ENCODE measurements at places on chromosomes 3 and 15.

DNA sequence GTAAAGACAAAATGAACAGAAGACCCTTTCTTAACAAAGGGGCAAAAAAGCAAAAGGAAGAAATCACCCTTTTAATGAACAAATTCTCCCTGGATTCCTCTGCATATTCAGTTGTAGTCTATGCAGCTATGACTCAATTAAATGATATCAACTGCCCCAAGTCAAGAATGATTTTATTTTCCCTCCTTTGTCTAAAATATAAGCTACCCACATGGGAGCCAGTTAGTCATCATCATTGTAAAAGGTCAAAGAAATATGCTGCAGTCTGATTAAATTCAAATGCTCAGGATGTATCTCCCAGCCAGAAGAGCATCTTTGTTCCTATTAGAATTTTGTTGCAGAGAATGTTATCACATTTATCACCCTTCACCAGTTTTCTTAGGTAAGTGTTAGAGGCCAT lies 84.0 kb downstream of the SST start:
- no peak for DNase-seq

DNA sequence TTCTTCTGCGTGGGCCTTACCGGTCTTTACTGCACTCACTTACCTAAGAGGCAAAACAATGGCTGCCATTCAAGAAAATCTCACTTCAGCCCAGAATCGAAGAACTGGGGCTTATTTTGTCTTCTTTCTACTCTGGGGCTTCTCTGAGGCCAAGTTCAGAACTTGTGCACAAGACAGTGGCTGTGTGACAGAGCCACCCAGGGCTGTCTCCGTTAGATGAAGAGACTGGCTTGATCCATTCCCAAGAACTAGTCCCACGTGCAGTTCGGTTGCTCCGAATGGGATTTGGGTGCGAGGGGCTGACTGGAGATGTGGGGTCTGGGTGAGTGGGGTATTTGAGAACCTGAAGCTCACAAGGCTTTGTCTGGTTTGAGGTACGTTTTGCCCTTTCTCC lies 795 bp upstream of the TCF12 start:
- DNase-seq, result peak; percentile 12

- DNase-seq, result no peak
Measured at GRCh38 chr3:9169956-9170850, 79.2 kb downstream of the SRGAP3 start.

GRCh38 chr15:33551860-33552259 lies 241.1 kb downstream of the RYR3 start:
- DNase-seq, result no peak

DNA sequence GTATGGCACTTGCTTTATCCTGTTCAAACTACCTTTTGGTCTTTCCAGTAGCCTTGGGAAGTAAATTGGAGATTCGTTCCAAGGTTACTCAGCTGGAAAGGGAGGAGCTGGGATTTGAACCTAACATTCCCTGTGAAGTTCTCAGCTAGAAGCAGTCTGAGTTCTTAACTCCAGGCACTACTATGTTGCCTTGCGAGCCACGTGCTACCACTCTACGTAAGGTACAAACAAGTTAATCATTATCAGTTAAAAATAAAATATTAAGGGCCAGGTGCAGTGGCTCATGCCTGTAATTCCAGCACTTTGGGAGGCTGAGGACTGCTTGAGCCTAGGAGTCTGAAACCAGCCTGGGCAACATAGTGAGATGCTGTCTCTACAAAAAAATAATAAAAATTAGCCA lies 30.7 kb upstream of the CDCP1 start:
- DNase-seq, result no peak

- DNase-seq, result no peak
Measured at GRCh38 chr3:63030666-63031065, 155.4 kb upstream of the CADPS start.

GRCh38 chr3:110494093-110494490 lies 577.5 kb upstream of the NECTIN3 start:
- no peak for DNase-seq

- DNase-seq, result no peak
Measured at GRCh38 chr3:31891876-31892455, 89.1 kb downstream of the OSBPL10 start.

DNA sequence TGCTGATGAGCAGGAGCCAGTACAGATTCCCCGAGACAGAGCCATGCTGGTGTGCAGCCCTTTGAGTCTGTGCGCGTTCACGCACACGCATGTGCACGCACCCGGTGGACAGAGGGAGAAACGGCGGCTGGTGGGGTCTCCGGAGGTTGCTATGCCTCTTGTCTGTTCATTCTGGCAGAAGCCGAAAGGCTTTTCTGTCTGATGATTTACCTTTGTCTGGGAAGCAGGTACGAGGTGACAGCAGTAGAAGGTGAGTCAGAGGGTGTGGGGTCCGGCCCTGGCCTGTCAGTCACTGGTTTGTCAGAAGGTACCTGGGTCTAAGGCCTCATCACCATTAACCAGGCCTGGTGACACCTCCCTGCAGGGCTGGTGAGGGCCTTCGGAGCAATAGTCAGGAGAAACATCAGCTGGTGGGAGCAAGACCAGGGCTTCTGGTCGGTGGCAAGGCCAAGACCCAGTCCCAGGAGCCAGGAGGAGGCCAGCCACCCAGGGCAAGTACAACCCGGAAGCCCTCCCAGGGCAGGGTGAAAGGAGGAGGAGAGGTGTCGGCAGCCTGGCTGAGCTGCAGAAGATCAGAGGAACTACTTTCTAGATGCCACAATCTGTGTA lies 7.5 kb downstream of the PCSK6 start:
- DNase-seq, result no peak

GRCh38 chr3:8773941-8774542 lies 4.6 kb upstream of the OXTR start:
- DNase-seq, result no peak

DNA sequence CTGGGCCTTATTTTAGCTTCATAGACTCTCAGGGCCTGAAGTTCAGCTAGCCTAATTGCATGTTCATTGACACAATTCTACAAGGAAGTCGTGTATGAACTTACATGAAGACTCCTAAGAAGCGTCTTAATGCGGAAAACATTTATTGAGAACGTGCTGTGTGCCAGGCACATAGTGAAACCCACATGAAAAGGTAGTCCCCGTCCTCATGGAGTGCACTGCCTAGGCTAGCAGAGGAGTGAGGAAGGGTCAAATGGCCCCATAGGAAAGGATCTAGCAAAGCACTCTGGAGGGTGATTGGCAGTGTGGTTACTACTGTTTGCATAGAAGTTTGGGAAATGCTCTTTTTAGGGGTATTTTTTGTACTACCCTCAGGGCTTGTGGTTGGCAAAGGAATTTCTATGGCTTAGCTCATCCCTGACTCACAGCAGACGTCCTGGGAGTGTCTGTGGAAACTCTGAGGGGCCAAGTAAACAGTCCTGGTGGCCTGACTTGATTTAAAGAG lies 854 bp upstream of the NPTN start:
- no peak for DNase-seq

GRCh38 chr15:99485992-99486370 lies 79.8 kb upstream of the MEF2A start:
- DNase-seq, result no peak

DNA sequence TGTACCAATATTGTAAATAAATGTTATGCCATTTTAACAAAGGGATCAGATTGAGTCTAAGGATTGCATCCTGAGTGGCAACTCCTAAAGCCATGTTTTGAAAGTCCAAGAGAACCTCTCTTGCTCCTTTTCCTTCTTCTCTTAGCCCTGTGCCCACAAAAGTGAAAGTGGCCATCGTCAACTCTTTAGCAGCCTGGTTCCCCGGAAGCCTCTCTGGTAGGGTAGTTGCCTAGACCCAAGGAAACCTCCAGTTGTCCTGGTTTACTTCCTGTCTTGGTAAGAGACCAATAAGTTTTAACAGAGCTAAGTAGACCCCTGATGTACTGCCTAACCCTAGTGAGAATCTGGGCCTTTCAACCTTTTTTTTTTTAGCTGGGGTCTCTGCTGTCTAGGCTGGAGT lies 10.2 kb upstream of the ITPKA start:
- DNase-seq, result no peak

DNA sequence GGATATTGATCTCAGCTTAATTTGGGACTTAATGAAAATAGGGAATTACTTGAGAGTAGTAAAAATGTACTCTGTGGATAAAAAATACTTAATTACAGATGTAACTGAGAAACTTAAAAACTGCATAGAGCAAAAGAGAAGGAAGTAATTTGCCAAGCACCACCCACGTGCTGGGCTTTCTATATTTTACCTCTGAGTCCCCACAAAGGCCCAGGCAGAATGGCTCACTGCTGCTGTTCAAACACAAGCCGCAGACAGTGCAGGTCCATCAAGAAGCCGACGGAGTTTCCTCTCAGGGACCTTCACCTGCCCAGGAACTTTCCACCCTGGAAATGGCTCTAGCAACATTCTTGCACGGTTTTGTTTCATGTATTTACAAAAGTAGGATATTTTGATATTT lies 77.2 kb upstream of the TRPM1 start:
- no peak for DNase-seq

All from CD14-positive monocyte (primary cell).